ENCODE measurements at places on chromosomes 12 and 14.

- no peak for DNase-seq
These were observed 63.5 kb downstream of the KITLG start for GRCh38 chr12:88516811-88517210.

DNA sequence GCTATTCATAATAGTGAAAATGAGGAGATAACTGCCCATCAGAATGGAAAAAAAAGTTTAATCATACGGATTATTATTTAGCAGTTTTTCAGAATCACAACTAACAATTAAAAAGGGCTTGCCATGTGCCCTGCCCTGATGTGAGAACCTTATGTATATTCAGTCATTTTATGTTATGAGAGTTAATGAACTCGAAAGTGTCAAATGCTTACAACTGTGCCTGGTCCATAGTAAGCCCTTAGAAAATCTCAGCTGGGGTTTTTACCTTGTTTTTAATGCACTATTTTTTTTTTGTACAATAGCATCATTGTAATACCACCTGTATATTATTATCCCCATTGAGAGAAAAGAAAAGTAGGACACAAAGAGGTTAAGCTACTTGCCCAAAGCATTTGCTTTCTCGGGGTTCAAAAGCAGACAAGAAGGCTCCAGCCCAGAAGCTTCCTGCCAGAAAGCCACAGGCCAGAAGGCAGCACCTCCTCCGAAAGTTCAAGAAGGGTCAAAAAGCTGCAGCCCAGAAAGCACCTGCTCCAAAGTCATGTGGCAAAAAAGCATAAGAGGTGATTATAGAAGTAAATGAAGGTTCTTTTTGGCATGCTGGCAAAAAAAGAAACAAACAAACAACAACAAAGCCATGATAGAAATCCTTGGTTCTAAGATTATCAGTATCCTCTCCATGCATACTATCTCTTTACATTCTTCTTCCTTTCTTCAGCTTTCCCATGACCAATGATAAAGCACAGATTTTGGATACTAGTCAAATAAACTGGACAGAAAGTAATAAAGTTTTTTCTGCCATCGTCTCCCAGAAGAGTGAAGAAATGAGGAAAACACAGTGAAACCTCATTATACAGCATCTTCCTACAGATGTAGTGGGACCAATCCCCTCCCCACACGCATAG, 59.1 kb upstream of the NAP1L1 start:
- no peak for DNase-seq

GRCh38 chr12:52009081-52009751, 2.5 kb downstream of the TAMALIN start:
- no peak for DNase-seq

DNA sequence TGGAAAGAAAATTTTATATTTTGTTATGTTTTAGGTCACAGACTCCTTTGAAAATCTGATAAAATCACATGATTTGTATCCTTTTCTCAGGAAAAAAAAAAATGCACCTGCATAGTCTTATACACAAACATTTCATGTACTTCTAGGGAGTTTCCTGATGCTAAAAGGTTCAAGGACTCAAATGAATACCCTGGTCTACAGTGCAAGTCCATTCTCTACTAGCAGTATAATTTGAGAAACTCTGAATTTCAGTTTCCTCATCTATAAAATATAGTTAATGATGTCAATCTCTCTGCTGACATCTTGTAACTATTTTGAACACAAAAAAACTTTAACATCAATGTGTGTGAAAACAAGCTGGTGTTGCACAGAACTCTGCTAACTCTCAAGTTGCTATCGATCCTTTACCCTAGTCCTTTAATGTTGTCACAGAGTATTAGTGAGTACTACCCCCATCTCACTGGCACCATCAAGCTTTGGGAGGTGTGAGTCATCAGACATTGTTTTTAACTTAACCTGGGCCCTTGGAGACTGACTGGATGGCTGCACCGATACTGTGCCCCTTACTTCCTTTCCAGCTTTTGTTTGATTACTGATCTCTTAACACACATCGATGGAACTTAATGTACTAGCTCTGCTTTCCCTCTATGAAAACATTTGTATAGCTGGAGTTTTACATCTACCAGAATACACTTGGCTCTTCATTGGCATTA, 251.9 kb upstream of the SOX5 start:
- no peak for DNase-seq

GRCh38 chr12:25625146-25625545, 72.1 kb upstream of the LMNTD1 start:
- DNase-seq: no peak

- no peak for DNase-seq
These were observed 17.0 kb downstream of the TPCN1 start for GRCh38 chr12:113238309-113238708.

GRCh38 chr14:42541535-42542001, 934.9 kb downstream of the LRFN5 start:
- no peak for DNase-seq

- no peak for DNase-seq
These were observed 120.4 kb upstream of the LRIG3 start for GRCh38 chr12:59040656-59041055.

GRCh38 chr12:89870413-89871184, 162.0 kb upstream of the ATP2B1 start:
- no peak for DNase-seq

DNA sequence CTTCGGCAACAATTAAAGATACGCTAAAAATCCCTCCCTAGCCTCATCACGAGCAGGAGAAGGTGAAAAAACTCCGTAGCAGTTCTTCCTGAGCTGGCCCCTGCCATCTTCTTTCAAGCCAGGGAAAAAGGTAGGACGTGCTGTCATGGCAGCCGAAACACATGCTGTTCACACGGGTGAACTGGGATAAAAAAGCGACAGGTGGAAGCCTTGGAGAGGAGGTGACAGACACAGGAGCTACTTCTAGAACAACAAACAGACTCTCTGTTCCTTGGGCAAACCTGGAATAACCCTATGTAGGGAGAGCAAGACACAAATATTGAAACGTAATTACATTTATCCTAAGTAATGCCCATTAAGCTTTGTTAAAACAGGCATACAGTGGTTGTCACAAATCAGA, 81.3 kb downstream of the KCNK10 start:
- no peak for DNase-seq

DNA sequence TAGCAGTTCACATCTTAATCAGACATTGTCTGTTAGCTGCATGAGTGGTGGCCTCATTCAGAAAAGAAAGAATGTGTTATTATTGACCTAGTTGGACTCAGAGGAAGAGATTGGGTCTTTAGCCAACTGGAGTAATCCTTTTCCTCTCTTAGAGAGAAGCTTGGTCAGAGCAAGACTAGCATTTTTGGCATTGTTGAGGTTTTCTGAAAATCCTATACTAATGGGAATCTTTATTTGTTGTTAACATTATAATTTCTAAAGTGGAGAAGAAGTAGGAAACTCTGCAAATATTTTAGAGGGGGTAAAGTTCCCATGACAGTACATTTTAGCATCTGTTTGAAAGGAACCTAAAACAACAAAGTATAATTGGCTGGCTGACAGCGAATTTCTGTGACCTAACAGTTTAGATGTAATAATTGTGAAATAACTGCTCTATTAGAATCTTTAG, 9.7 kb downstream of the TOX4 start:
- DNase-seq: no peak
